Cortex of kidney (tissue), 1 donor: ENCODE measurements at places on chromosomes 1 and 21.

DNA sequence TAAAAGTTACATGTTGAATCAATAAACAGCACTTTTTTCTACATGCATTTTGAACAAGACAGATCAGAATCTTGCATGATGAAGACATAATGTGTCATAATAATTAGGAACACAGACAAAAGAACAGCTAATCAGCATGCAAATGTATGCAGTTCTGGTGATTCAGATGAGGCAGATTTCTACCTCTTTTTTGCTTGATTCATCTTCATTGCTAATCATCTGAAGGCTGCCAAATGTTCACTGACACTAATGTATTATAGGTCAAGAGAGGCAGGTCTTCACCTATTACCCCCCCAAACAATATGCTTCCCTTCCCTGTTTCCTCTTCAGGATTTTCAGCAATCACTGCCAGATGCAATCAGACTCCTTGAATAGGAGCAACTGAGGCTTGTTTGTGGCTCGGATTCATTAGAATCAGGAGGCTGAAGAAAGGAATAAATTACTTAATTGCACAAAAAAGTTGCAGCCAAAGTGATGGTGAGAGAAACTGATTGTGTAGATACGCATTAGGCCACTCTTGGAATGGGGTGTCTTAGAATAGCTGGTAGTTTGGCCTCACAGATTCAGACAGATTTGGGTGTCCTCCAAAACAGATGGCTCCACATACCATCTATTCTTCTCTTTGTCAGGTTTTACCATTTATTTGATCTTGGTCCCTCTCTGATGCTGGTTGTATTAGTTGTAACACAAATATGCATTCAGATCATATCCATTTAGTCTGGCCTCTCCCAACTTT is 275.4 kb downstream of the RPS6KC1 start:
- DNase-seq = no peak

DNA sequence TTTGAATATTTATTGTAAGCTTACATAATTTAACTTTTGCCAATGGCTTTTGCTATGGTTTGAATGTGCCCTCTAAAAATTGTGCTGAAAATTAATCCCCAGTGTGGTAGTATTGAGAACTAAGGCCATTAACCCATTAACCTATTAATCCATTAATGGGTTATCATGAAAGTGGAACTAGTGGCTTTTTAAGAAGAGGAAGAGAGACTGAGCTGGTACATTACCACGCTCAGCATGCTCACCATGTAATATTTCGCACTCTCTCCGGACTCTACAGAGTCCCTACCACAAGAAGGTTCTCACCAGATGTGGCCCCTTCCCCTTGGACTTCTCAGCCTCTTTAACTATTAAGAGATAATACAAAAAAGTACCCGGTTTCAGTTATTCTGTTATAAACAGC is 164.4 kb upstream of the ZRANB2 start:
- no peak for DNase-seq

GRCh38 chr1:33097137-33097611 is 16.2 kb downstream of the AZIN2 start:
- DNase-seq = no peak

GRCh38 chr21:16504766-16505165 is 775.0 kb downstream of the USP25 start:
- no peak for DNase-seq

- DNase-seq = no peak
These were observed 87.0 kb upstream of the MAGI3 start for GRCh38 chr1:113303267-113303666.

GRCh38 chr1:233463333-233463732 is 135.8 kb downstream of the MAP3K21 start:
- DNase-seq = no peak

- DNase-seq = no peak
These were observed 20.2 kb downstream of the LMOD1 start for GRCh38 chr1:201925981-201926645.

GRCh38 chr1:220843481-220844011 is 35.7 kb upstream of the HLX start:
- no peak for DNase-seq

DNA sequence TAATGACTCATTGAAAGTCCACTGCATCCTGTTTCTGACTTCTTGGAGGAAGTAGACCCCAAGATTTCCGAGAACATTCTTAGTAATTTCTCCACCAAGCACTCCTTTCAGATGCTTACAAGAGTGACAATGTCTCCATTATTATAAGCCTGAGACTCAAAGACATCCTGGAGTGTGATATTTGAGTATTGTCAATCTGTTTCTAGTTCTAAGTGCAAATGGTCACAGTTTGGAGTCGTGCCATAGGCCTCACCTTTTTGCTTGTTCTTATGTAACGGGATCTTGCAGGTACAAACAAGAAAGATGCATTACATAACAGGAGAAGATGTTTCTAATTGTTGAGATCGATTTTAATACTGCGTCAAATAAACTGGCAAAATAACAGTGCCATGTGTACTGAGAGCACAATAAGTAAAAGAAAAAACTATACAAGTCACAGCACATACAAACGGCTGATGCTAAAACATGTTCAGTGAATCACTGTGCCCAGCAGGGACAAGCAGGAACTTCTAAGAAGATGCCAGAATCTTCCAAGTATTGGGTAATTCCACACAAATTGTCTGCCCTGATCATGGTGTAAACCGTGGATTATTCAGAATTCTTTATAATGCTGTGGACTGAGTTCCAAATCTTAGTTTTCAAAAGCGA is 54.1 kb downstream of the CD2 start:
- DNase-seq = no peak

DNA sequence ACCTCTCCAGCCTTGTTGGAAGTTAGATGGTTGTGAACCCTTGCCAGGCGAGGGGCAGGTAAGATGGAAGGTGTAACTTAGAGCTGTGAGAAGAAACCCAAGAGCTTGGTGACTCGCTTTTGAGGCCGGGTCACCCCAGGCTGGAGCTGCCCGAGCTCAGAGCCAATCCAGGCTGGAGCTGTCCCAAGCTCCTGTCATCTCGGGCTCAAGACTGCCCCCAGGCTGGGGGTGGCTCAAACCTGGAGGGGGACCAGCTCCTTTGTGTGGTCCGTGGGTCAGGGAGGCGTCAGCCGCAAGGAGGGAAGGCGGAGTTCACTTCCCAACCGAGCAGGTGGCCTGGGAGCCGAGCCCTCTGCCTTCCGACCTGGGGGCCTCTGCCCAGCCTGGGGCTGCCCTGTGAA is 2.0 kb downstream of the HUNK start:
- no peak for DNase-seq

DNA sequence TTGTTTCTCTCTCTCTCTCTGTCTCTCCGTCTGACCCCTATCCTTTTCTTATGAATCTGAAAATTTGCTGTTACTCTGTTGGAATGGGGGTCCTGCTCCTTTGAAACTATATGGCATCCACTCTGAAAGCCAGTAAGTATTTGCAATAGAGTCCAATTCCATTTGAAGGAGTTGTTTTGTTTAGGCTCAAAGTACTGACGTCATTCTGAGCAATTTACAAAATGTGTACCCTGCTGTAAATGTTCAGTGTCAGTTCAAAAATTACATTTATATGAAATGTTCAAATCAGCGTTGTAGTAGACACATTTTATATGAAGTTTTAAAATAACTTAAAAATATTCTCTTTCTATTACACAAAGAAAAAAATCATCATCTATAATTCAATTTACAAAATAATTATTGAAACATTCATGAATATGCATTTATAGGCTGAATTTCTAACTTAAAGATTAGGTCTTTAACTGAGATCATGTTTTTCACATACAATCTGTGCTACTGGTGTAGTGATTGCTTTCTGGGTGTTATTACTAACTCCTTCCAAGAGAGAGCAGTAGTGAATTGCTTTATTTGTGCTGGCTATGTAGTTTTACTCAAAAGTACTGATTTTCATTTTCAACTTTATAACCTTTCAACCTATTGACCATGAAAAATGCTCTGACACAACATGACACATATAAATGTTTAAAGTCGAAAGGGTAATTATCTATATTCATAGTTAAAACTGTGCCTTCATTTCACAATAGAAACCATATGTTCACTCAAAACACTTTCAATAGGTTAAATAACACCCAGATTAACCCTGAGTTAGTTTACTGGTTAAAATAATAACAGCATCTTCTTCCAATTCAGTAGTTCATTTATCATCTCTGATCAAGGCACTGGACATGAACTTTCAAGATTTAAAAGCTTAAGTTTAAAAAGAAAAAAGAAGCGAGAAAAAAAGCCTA is 253.1 kb upstream of the ADGRL4 start:
- no peak for DNase-seq

- DNase-seq = no peak
These were observed 199.5 kb downstream of the TPR start for GRCh38 chr1:186175588-186175987.

- DNase-seq = no peak
These were observed 169.3 kb downstream of the ZBTB18 start for GRCh38 chr1:244220410-244220809.

- no peak for DNase-seq
These were observed 514.0 kb downstream of the NPHP4 start for GRCh38 chr1:5478156-5478695.

- DNase-seq = no peak
These were observed 123.8 kb upstream of the PRDX6 start for GRCh38 chr1:173353350-173353749.

- DNase-seq = no peak
These were observed 472.2 kb upstream of the RUNX1 start for GRCh38 chr21:35521293-35521692.

GRCh38 chr1:108692724-108693655 is 880 bp downstream of the PRPF38B start:
- DNase-seq = no peak

- DNase-seq = no peak
These were observed 53.8 kb upstream of the DPH5 start for GRCh38 chr1:101079341-101079740.

DNA sequence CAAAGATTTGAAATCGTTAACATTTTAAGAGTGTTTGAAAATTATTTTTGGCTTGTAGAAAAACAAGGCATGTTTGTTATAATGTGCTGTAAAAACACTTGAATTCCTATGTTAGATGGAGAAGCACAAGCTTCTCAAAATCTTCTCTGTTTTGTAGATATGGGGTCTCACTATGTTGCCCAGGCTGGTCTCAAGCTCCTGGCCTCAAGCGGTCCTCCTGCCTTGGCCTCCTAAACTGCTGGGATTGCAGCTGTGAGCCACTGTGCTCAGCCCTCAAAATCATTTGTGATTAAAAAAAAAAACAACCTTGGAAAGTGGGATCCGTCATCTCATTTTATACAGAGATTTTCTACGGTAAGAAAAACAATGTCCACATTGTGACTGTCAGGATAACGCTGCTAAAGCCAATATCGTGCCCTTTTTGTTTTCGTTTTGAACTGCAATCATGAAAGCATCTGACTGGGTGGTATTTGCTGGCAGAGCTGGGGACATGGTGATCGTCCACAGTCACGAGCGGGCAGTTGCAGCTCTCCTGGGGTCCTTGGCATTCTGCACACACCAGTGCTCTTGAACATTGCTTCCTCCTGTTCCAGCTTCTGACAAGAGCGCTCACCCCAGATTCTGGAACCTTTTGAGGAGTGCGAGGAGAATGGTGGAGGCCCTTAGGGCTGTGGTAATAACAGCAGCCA is 112.5 kb downstream of the PGBD5 start:
- DNase-seq = no peak

DNA sequence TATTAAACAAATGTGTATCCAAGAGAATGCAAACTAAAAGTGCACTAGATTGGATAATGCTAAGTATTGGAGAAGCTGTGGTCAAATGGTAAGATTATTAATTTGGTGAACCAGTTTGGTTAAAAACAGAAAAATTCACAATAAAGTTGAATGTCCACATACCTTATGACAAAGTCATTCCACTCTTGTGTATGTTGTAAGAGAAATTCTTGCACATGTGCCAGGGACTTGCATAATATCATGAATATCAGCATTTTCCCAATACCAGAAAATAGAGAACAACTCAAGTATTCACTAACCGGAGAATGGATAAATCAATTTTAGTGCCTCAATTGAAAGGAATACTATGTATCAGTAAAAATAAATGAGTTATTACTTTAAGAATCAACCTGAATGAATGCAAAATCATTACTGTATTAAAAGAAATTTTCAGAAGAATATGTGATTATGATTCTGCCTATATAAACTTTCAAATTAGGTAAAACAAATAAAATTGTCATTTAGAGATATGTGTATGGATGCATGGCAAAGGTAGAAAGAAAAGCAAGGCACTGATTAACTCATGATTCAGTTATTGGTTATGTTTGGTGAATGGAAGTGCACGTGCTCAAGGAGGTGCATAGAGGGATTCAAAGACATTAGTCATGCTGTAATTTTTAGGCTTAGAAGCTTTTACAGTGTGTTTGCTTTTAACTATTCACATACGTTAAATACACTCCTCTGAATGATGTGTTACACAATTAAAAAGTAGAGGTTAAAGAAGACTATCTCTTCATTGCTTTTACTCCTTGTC is 217.4 kb upstream of the KCNK2 start:
- no peak for DNase-seq

DNA sequence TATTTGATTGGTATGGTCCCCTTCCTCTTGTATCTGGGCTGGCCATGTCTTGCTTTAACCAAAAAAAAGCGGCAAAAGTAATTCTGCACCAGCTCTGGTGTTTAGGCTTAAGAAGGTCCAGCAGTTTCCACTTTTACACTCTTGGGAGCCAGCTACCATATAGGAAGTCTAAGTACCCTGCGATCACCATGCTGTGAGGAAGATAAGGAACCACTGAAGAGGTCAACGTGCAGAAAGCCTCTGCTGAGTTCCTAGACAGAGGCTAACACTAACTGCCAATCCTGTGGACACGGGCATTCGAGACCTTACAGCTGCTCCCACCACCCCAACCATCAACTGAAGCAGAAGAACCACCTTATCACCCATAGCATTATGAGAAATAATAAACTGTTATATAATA is 331.4 kb downstream of the VAV3 start:
- DNase-seq = no peak

DNA sequence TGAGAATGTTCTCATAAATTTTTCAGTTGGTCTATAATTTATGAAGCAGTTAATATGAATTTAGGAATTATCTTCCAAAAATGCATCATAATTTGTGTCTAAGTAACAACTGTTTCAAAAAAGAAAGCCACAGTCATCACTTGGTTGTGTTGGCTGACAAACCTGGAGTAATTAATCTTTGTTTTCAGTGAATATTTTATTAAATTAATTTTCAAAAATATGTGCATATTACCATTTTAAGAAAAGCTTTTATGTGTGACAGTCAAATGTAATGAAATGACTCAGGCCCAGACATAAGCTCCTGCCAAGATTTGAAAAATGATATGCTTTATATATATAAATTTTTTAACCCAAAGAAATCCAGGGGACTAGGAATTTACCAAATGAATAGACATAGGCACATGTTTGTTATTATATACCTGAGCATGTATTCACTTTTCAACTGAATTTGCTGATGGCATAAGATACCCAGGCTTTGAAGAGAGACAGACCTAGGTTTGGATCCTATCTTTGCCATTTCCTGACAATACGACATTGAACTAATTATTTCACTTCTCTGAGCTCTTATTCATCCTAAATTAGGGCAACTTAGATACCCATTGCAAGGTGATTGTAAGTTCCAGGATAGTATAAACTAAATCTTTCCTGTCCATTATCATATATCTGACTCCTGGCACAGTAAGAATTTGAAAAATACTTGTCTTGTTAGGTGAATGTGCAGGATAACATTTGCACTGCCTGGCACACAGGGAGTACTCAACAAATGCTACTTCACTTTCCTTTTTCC is 729.5 kb upstream of the ADGRL2 start:
- no peak for DNase-seq

- no peak for DNase-seq
These were observed 310.9 kb downstream of the MATN1 start for GRCh38 chr1:30412241-30413110.

GRCh38 chr1:36284517-36284916 is 21.7 kb upstream of the SH3D21 start:
- no peak for DNase-seq

GRCh38 chr1:153652805-153653500 is 5.5 kb upstream of the SNAPIN start:
- no peak for DNase-seq

- no peak for DNase-seq
These were observed 596 bp downstream of the ITGB2 start for GRCh38 chr21:44919913-44920693.
